Activated CD4-positive, alpha-beta memory T cell treated with anti-CD3 and anti-CD28 coated beads for 36 hours (primary cell): ENCODE measurements at places on chromosomes 1 and 21. TPM values are rescaled to one million over a fixed set of nuclear protein-coding genes. Genes with fewer than 3 reads are reported as not detected.
A peak's percentile ranks its signal among the peaks of the same experiment; 100 is the strongest.

GRCh38 chr1:169137357-169137756, 30.9 kb downstream of the ATP1B1 start:
- H3K4me1 ChIP-seq, result peaks cover 4% of the 10 kb centered on the region
- DNase-seq, result no peak
- H3K4me3 ChIP-seq, result no peak overlapping the region
- H3K27ac ChIP-seq, result no peak overlapping the region

DNA sequence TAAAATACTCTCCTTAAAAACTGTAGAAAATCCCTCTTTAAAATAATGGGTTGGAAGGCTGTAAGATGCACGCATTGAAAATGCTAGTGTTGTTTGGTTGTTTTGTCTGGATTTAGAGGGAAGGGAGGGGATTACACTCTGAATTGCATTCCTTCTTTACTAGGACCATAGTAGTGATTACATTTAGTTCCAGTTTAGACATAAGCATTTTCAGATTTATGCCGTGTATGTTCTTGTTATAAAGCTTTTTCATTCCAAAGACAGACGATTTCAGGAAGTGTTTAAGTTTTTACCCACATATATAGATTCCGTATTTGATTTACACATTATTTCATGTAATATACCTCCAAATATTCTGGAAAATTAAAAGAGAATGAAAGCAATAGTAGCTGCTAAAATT, 538.4 kb downstream of the PTPRC start:
- no peaks in the 10 kb centered on the region for H3K27me3 ChIP-seq
- no peak overlapping the region for H3K4me3 ChIP-seq
- H3K4me1 ChIP-seq, result peaks cover 23% of the 10 kb centered on the region
- no peaks in the 10 kb centered on the region for H3K36me3 ChIP-seq
- DNase-seq, result no peak

- H3K4me3 ChIP-seq, result no peak overlapping the region
- H3K27ac ChIP-seq, result no peak overlapping the region
- H3K36me3 ChIP-seq, result no peaks in the 10 kb centered on the region
- peaks cover 1% of the 10 kb centered on the region for H3K27me3 ChIP-seq
These were observed 41.4 kb downstream of the MAB21L3 start for GRCh38 chr1:116152577-116152943.

GRCh38 chr1:227037121-227037520, 97.0 kb downstream of the COQ8A start:
- no peaks in the 10 kb centered on the region for H3K36me3 ChIP-seq
- no peak for DNase-seq
- peaks cover 4% of the 10 kb centered on the region for H3K4me1 ChIP-seq
- H3K4me3 ChIP-seq, result no peak overlapping the region
- H3K27me3 ChIP-seq, result peaks cover 2% of the 10 kb centered on the region

- H3K27ac ChIP-seq, result no peak overlapping the region
- H3K4me3 ChIP-seq, result no peak overlapping the region
- H3K27me3 ChIP-seq, result peaks cover 3% of the 10 kb centered on the region
These were observed 75.5 kb upstream of the RAB3GAP2 start for GRCh38 chr1:220347654-220348175.

DNA sequence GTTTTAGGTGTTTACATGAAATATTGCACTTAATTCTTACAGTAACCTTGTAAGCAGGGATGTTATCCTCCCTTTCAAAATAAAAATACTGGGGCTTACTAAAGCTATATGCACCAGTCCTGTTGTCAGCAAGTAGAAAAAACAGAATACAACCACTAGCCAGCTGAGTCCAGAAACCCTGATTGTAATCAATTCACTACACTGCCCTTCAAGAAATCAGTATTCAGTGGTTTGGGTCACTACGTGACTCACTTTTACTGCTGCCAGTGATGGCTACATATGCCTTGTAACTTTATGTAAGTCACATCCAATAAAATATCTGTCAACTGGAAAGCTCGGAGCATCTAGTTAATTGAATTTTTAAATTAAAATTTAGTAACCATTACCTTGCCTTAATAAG, 376.3 kb upstream of the DEPDC1 start:
- no peak overlapping the region for H3K4me3 ChIP-seq
- no peaks in the 10 kb centered on the region for H3K27me3 ChIP-seq
- no peak for DNase-seq
- H3K27ac ChIP-seq, result no peak overlapping the region

GRCh38 chr1:87766737-87767136, 438.1 kb downstream of the LMO4 start:
- no peak overlapping the region for H3K4me3 ChIP-seq
- no peaks in the 10 kb centered on the region for H3K36me3 ChIP-seq
- DNase-seq, result no peak
- no peak overlapping the region for H3K27ac ChIP-seq
- H3K27me3 ChIP-seq, result no peaks in the 10 kb centered on the region

- no peaks in the 10 kb centered on the region for H3K27me3 ChIP-seq
- H3K4me1 ChIP-seq, result peaks cover 15% of the 10 kb centered on the region
- no peak overlapping the region for H3K27ac ChIP-seq
- peaks cover 11% of the 10 kb centered on the region for H3K36me3 ChIP-seq
- H3K4me3 ChIP-seq, result no peak overlapping the region
- no peak for DNase-seq
These were observed 21.4 kb downstream of the TSNAX start for GRCh38 chr1:231549733-231550447.

GRCh38 chr1:243693800-243694199, 156.2 kb downstream of the AKT3 start:
- H3K36me3 ChIP-seq, result peaks cover 14% of the 10 kb centered on the region
- no peaks in the 10 kb centered on the region for H3K27me3 ChIP-seq
- DNase-seq, result no peak
- H3K4me1 ChIP-seq, result no peaks in the 10 kb centered on the region
- H3K4me3 ChIP-seq, result no peak overlapping the region
- no peak overlapping the region for H3K27ac ChIP-seq

DNA sequence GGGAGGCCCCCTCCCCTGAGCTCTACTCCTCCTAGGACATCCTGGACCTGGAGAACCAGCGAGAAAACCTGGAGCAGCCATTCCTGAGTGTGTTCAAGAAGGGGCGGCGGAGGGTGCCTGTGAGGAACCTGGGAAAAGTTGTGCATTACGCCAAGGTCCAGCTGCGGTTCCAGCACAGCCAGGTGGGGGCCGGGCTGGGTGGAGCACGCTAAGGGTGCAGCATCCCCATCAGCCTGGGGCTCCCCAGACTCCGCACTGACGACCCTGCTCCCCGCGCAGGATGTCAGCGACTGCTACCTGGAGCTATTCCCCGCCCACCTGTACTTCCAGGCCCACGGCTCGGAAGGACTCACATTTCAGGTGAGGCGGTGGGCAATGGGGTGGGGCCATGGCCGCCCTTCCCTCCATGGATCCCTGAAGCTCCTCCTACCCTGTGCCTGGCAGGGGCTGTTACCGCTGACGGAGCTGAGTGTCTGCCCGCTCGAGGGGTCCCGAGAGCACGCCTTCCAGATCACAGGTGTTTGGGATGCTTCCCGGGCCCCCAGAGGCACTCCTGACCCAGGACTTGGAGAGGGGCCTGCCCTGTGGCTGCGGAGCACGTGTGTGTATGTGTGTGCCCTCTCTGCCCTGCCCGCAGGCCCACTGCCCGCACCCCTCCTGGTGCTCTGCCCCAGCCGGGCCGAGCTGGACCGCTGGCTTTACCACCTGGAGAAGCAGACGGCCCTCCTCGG, 4.1 kb downstream of the PLEKHN1 start:
- DNase-seq, result no peak
- H3K36me3 ChIP-seq, result no peaks in the 10 kb centered on the region
- H3K4me3 ChIP-seq, result no peak overlapping the region
- peaks cover 2% of the 10 kb centered on the region for H3K27me3 ChIP-seq

DNA sequence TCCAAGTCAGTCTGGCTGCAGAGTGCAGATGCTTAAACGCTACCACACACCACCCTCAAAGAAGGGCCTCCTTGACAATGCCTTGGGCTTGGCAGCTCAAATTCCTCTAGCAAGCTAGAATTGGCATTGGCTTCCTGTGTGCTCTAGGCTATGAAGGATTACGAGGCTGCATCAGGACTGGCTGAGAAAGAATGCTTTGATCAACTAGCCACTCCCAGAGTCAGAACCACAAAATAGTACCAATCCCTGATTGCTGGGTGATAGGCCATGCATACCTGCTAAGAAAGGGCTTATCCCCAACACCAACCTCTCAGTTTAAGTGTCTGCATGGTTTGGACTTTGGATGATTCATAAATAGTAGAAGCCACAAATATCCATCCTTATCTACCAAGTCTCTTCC, 504.9 kb downstream of the OMA1 start:
- peaks cover 3% of the 10 kb centered on the region for H3K27me3 ChIP-seq
- no peaks in the 10 kb centered on the region for H3K36me3 ChIP-seq
- no peak overlapping the region for H3K27ac ChIP-seq
- no peak overlapping the region for H3K4me3 ChIP-seq
- no peak for DNase-seq

GRCh38 chr1:246742396-246742795, 18.2 kb downstream of the SCCPDH start:
- no peaks in the 10 kb centered on the region for H3K4me1 ChIP-seq
- H3K27ac ChIP-seq, result no peak overlapping the region
- no peaks in the 10 kb centered on the region for H3K27me3 ChIP-seq
- no peak overlapping the region for H3K4me3 ChIP-seq

- peaks cover 42% of the 10 kb centered on the region for H3K36me3 ChIP-seq
- DNase-seq, result no peak
- H3K4me1 ChIP-seq, result peaks cover 18% of the 10 kb centered on the region
These were observed 13.9 kb downstream of the ATF3 start for GRCh38 chr1:212622467-212622866.

GRCh38 chr1:186618401-186619170, 61.6 kb downstream of the PTGS2 start:
- H3K36me3 ChIP-seq, result no peaks in the 10 kb centered on the region
- H3K4me3 ChIP-seq, result no peak overlapping the region
- H3K27ac ChIP-seq, result no peak overlapping the region
- DNase-seq, result peak; percentile 60
- peaks cover 1% of the 10 kb centered on the region for H3K27me3 ChIP-seq

GRCh38 chr21:15793550-15794235, 63.9 kb downstream of the USP25 start:
- peaks cover 61% of the 10 kb centered on the region for H3K4me1 ChIP-seq
- no peak for DNase-seq
- no peaks in the 10 kb centered on the region for H3K27me3 ChIP-seq
- H3K4me3 ChIP-seq, result no peak overlapping the region
- peaks cover 6% of the 10 kb centered on the region for H3K36me3 ChIP-seq

GRCh38 chr1:38474738-38475623, 384.6 kb downstream of the RRAGC start:
- H3K27me3 ChIP-seq, result peaks cover 40% of the 10 kb centered on the region
- H3K4me1 ChIP-seq, result peaks cover 10% of the 10 kb centered on the region
- H3K36me3 ChIP-seq, result no peaks in the 10 kb centered on the region
- no peak for DNase-seq
- H3K4me3 ChIP-seq, result no peak overlapping the region

DNA sequence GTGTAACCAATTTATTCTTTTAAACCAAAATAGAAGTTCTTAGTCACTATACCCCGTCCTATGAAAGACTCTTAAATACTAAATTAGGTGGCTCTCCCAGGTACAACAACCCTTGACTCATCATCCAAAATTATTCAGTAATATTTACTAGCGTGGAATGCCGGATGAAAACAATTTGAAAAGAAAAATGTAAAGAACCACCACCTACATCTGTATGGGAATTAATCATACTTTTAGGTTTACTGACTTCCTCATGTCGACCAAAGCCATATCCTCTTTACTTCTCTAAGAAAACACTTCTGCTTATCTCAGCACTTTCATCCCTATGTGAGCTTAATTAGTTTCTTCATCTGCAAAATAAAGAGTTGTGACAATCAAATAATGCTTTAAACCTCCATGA, 139.6 kb downstream of the AKT3 start:
- no peak for DNase-seq
- no peaks in the 10 kb centered on the region for H3K36me3 ChIP-seq
- H3K27ac ChIP-seq, result no peak overlapping the region
- H3K4me1 ChIP-seq, result peaks cover 21% of the 10 kb centered on the region
- no peak overlapping the region for H3K4me3 ChIP-seq

GRCh38 chr21:18950045-18950740, 546.6 kb upstream of the TMPRSS15 start:
- H3K4me1 ChIP-seq, result no peaks in the 10 kb centered on the region
- DNase-seq, result no peak
- no peak overlapping the region for H3K27ac ChIP-seq

GRCh38 chr1:176029155-176029554, 177.9 kb downstream of the COP1 start:
- H3K4me1 ChIP-seq, result peaks cover 16% of the 10 kb centered on the region
- peaks cover 24% of the 10 kb centered on the region for H3K36me3 ChIP-seq
- DNase-seq, result no peak
- no peak overlapping the region for H3K4me3 ChIP-seq

LAX1 gene
- total RNA-seq, result 14.0 TPM

LPAR3 gene
- total RNA-seq, result 0.83 TPM

HCRTR1 gene
- not detected for total RNA-seq

PRAMEF14 gene
- total RNA-seq, result not detected

DUSP23 gene
- 26.9 TPM for total RNA-seq

TSPAN1 gene
- total RNA-seq, result 0.83 TPM

ELAPOR1 gene
- total RNA-seq, result 11.5 TPM

CYP4A11 gene
- not detected for total RNA-seq

EDARADD gene
- 4.8 TPM for total RNA-seq

MYBPH gene
- not detected for total RNA-seq

LCE1D gene
- total RNA-seq, result not detected
